ENCODE measurements at places on chromosomes 11 and 22.
A peak's percentile ranks its signal among the peaks of the same experiment; 100 is the strongest.

- DNase-seq: no peak
Measured at GRCh38 chr11:131462622-131463021, 92.2 kb downstream of the NTM start.

DNA sequence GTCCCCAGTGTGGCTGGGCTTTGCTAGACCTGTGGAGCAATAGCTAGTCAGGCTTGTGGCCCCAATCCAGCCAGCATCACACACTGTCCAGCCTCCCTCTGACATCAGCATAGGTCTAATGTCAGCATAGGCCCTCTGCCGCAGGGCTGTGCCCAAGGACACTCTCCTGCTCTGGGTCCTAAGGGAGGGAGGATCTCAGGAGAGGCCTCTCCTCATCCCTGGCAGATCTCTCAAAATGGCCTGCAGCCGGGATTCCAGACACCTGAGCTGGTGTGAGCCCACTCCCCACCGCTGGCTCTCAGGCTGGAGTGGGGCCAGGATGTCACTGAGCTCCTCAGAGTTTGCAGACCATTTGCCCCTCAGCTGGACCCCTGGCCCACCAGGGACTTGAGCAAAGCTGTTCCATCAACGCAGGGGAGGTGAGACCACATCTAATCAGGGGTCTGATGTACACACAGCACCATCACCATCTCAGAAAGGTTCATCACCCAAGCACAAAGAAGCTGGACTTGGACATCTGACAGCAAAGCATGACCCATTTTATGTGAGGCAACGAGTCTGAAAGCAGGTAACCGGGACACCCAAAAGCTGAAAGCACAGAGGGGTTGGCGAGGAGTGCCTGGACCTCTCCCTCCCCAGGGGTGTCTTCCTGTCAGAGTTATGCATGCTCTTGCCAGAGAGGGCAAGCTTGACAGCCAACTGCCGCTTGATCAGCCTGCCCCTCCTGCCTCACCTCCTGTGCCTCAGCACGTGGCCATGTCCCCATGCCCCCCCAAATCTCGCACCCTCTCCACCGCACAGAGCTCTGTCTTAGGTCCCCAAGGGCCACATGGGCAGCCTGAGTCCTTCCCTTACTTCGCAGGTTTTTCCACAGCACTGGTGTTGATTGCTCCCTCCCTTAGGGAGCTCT lies 69.7 kb upstream of the SEPTIN5 start:
- peak; percentile 11 for DNase-seq

GRCh38 chr22:40479887-40480538 lies 109.6 kb downstream of the SGSM3 start:
- peak; percentile 41 for DNase-seq

- DNase-seq: peak; percentile 16
Measured at GRCh38 chr22:28759861-28760560, 12.5 kb upstream of the CCDC117 start.
